ENCODE measurements at places on chromosomes 7 and 10. TPM values are rescaled to one million over a fixed set of nuclear protein-coding genes. Genes with fewer than 3 reads are reported as not detected.

FBXL13 gene
- 1.4 TPM for total RNA-seq

ZNF467 gene
- total RNA-seq = 1.0 TPM

DNA sequence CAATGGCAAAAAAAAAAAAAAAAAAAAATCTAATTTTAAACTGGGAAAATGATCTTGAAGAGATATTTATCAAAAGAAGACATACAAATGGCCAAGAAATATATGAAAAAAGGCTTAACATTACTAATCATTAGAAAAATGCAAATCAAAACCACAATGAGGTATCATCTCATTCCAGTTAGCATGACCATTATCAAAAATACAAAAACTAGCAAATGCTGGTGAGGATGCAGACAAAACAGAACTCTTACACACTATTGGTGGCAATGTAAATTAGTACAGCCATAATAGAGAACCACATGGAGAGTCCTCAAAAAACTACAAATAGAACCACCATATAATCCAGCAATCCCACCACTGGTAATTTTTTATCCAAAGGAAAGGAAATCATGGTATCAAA lies 489.6 kb downstream of the TNS3 start:
- H3K27me3 ChIP-seq = no peaks in the 10 kb centered on the region
- DNase-seq = no peak
- no peak overlapping the region for H3K4me3 ChIP-seq
- H3K27ac ChIP-seq = no peak overlapping the region
- H3K36me3 ChIP-seq = no peaks in the 10 kb centered on the region

- no peak overlapping the region for H3K4me3 ChIP-seq
- no peaks in the 10 kb centered on the region for H3K27me3 ChIP-seq
- DNase-seq = no peak
- no peak overlapping the region for H3K27ac ChIP-seq
These were observed 28.2 kb upstream of the SEMA3D start for GRCh38 chr7:85215098-85215497.

HABP2 gene
- total RNA-seq = not detected

DNA sequence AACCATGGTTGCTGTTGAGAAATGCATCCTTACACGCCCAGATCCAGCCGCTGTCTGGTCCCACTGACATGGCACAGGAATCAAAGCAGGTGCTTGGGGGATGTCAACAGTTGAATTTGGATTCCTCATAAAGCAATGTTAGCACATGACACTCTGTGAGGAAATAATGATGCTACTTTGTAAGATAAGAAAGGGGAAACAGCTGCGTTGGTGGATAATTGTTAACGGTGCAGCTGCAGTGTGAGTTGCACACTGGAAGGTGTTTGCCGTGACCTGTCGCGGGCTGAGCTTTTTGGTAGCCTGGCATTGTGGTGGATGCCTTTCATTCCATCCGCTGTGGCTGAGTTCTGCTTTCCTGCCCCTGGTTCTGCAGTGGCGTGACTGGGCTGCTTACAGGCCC lies 113.9 kb downstream of the MGMT start:
- H3K27ac ChIP-seq = no peak overlapping the region
- H3K4me1 ChIP-seq = no peaks in the 10 kb centered on the region
- no peak for DNase-seq
- no peaks in the 10 kb centered on the region for H3K27me3 ChIP-seq

TEX36 gene
- total RNA-seq = not detected

DNA sequence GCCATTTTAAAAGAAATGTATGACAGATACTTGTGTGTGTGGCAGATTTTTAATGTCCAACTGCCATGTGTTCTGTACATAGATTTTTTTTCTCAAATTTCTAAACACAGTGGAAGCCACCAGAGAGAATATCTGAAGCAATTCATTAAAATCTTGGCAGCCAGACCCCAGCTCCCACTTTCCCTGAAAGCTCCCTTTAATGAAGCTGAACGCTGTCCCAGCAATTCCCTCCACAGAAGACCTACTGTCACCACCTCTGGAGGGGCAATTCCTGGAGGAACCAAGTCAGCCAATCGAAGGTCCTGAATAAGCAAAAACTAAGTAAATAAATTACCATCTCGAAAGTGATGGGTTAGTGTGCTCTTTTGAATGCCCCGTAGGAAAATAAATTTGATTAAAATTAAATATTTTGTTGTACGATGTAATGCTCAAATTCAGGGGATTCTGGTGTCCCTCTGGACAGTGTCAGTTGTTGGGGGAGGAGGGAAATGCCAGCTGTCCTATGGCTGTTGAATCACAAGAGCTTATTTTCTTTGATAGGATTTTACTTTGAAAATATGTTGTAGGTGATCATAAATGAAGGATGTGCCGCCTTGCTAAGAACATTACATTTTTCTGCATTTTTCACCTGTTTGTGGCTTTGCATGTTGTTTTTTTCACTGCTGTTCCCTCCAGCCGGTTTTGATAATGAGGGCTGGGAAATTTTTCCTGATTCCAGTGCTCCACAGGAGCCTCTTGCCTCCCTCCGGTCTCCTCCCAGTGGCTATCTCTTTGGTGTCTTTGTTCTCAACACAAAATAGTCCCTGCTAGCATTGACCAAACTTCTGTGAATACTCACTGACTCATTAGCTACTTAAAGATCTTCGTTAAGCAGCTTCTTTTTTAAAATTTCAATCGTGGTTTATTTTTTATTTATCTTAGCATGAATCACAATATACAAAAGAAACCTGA lies 9.2 kb upstream of the GSAP start:
- H3K4me1 ChIP-seq = peaks cover 29% of the 10 kb centered on the region
- no peak overlapping the region for H3K27ac ChIP-seq
- peaks cover 18% of the 10 kb centered on the region for H3K27me3 ChIP-seq
- no peak overlapping the region for H3K4me3 ChIP-seq
